ENCODE measurements at places on chromosomes 6 and 20.

DNA sequence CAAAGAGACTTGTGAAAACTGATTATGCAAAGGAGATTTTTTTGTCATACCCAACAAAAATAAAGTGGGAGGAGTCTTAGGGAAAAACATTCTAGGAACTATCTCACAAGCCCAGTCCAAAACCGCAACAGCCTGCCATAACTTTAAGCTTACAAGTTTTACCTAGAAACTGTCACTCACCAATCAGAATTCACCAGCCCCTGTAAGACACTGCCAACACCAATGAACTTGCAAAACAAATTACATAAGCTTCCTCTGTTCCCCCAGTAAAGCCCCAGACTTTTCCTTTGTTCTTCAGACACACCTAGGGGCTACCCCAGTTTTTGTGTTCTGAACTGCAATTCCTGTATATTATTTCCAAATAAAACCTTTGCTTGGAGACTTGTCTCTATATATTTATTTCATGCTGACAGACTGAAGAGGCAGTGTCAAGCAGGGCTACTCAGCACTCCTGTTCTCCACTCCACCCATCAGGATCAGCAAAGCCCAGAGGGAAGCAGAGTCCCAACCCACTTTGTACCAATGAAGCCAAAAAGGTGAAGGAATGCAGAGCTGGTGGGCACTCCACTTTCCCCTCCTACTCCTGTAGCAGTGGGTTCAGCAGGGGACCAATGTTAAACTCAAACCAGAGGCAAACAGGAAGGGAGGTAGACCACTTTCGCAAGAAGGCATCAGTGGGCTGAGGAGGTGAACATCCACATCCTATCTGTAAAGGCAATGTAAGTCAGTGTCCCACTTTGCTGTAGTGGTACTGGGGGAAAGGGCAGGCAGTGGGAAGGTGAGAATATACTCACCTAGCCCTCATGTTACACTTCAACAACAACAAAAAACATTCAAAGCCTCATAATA is 142.5 kb upstream of the RUNX2 start:
- DNase-seq = no peak

- DNase-seq = no peak
Observed at GRCh38 chr6:43834528-43835155, 64.6 kb downstream of the VEGFA start.

DNA sequence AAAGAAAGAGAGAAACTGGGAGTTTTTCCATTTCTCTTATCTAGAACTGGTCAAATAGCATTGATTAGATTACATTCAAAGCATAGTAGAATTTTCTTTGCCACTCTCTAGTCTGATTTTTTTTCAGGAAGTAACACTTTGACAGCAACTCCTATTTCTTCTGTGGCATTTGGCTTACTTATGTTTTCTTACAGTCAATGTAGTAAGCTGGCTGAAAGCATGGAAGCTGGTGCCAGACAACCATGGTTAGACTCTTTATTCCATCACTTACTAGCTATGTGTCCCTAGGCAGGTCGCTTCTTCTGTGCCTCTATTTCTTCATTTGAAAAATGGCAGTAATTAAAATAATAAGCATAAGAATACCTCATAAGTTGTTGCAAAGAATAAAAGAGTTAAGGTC is 54.2 kb upstream of the OPRM1 start:
- DNase-seq = no peak

GRCh38 chr6:44522871-44523270 is 135.4 kb downstream of the CDC5L start:
- DNase-seq = no peak

DNA sequence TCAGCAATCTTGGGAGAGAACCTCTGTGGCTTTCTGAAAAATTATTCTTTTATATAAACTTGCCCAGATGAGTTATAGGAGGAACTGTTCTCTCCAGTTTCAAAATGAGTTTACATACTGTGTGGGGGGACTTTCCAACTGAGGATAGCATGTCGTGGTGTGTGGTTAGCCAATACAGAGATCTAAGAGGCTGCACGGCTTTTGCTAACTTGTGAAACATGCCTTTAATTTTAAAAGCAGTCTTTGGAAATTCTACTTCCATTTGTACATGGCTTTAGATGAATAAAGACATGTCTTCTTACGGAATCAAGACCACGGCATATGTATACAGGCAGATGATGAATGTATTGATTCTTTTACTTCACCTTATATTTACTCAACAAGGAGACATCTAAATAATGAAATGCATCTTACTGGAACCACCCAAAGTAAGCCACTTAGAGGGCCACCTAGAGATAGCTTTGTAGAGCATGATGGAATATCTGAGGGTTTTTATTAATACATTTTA is 39.8 kb downstream of the HIVEP1 start:
- DNase-seq = peak; percentile 39

GRCh38 chr6:27765028-27765590 is 147.1 kb downstream of the OR2B2 start:
- no peak for DNase-seq

DNA sequence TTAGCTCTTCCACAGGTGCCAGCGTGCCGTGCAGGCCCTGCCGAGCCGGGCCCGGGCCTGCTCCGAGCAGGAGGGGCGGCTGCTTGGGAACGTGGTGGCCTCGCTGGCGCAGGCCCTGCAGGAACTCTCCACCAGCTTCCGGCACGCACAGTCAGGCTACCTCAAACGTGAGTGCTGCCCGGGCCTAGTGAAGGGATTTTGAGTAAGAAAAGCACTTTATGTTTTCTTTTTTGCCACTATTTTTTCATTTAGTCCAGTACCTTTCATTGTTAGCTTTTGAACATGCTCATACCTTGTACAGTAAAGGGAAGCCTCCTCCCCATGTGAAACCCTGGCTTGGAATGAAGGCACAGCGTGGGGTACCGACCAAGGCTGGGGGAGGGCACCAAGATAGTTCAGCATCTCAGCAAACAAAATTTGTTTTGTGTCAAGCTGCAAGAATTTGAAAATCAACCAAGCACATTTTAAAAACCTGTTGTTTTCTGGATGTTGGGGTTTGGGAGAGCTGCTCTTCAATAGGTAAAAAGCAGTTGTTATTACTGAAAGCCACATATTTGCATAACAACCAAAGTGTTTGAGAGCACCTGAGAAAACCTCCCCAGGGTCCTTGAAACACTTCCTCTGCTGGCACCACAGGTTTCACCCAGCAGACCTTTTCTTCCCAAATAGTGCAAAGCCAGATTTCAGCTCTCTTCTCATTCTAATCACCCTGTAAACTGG is 18.4 kb downstream of the STX16 start:
- no peak for DNase-seq

DNA sequence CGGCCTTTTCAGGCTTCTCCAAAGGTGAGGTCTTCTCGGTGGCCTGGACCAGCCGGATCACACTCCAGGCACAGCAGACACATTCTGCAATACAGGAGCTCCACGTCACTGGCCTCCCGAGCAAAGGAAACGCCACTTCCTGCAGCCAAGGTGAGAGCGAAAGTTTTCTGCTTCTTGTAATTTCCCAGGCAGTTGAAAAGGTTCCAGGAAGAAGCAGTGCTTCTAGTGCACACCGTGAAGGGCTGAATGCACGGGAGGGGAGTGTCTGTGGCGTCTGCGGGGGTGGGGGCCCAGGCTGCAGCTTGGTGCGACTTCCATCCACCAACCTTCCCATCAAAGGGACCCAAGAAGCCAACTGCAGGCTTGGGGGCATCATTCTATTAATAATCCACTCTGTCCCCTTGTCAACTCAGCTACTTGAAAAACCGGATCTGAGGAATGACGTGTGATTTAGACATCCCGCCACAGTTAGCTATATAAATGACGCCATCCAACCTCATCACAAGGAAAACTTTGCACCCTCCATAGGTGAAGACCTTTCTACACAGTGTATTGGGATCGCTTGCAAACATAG is 61.1 kb downstream of the NFATC2 start:
- no peak for DNase-seq

GRCh38 chr6:15504040-15504495 is 158.8 kb downstream of the DTNBP1 start:
- peak; percentile 53 for DNase-seq

DNA sequence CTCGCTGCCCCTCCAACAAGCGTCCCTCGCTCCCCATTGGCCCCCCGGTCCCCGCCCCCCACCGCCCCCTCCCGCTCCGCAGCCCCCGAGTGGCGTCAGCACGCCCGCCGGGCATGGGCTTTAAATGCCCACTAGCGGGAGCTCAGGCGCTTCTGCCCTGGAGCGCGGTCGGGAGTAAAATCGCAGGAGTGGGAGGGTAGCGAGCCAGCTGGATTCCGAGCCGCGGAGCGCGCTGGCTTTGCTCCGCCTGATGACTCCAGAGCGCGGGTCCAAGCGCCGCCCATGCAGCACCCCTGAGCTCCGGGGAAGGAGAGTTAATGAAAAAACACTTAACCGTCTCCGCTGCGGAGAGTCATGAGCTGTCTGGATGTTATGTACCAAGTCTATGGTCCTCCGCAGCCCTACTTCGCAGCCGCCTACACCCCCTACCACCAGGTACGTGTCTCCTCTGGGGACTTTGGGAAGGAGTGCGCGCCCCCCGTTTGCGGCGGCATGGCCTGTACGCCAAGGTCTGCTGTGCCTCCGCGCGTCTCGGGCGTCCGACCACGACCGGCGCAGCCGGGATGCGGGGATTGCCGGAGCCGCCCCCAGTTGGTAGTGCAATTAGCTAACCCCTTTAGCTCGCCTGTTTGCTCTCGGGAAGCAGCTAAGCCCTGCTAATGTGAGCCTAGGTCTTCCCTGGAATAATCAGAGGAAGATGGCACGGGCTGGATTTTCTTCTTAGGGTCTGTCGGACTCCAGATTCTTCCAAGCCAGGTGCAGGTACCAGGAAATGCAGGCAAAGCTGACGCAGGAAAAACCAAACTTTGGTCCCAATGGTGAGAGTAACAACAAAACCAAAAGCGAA is at the start of gene VGLL2:
VGLL2 (plus strand) TSS at position 149 of the 847 bp plus-strand sequence; CDS start at position 355, 206 bp downstream.
- DNase-seq = peak; percentile 30

GRCh38 chr6:111710911-111711310 is 105.2 kb upstream of the TRAF3IP2 start:
- peak; percentile 26 for DNase-seq

DNA sequence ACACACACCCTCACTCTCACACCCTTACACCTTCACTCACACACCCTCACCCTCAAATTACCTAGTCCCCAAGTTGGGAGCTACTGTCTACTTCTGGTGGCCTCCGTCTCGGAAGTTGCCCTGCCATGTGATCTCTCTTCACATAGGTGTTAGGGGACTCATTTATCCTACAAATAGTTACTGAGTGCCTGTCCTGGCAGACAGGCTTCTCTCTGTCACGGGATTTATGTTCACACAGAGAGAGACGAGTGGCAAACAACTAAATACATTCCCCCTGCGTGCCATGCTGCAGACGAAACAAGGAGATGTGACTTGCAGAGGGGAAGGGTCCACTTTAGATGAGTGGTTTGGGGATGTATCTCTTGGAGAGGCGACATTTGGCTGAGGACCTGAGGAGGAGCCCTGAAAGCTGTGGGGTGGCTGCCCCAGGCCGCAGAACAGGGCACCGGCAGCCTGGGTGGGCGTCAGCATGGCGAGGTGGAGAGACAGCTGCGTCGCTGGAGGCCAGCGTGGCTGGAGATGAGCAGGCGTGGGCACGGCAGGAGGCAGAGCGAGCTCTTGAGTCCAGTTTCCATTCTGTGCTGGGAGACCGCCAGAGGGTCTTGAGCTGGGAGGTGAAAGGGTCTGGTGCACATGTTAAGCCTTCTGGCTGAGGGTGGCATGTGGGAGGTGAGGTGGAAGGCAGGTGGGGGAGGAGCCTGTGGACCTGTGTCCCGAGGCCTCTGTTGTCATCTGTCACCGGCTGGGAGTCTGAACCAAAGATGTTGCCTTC is 17.2 kb downstream of the DYNLT1 start:
- DNase-seq = no peak

All from pons (tissue), 1 donor.